ENCODE measurements at places on chromosomes 7 and 10.

DNA sequence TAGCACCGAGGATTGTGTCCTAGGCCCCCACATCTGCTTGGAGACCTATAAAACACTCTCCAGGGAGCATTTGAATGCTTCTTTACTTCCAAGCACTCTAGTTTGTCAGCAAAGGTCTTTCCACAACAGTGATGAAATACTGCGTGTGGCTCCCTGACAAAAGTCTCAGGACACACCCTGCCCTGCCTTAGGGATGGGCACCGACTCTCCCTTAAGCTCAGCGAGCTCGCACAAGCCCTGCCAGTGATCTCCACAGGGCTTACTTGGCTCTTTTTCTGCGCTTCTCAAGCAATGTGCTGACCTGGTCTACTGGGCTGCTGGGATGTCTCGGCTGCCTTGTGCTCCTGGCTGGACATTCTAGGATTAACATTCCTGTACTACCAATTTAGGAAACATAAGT, 84.3 kb upstream of the MPP7 start:
- DNase-seq, result no peak

DNA sequence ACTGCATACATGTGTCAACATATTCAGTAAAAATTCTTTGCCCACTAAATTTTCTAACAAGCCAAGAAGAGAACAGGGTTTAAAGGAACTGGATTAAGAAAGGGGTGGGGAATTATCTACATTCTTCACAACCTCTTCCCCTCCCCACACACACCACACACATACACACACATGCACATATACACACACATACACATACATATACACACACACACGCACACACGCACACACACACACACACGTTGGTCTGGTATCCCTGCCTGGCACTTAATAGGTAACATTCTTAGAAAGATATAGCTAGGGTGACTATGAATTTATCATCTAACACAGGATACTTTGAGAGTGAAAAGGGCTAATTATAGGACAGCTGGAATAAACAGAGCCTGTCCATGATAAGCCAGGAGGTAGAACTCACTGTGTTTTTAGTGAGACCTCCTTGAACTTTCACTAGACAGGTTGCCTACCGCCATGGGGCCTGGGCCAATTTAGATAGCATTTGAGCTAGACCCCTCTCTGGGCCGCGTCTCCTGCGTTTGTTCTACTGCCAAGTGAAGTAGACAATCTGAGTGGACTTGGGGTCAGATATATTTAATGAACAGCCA, 33.1 kb upstream of the EPC1 start:
- DNase-seq, result no peak

- no peak for DNase-seq
These were observed 910.4 kb downstream of the SORCS1 start for GRCh38 chr10:106254071-106254470.

DNA sequence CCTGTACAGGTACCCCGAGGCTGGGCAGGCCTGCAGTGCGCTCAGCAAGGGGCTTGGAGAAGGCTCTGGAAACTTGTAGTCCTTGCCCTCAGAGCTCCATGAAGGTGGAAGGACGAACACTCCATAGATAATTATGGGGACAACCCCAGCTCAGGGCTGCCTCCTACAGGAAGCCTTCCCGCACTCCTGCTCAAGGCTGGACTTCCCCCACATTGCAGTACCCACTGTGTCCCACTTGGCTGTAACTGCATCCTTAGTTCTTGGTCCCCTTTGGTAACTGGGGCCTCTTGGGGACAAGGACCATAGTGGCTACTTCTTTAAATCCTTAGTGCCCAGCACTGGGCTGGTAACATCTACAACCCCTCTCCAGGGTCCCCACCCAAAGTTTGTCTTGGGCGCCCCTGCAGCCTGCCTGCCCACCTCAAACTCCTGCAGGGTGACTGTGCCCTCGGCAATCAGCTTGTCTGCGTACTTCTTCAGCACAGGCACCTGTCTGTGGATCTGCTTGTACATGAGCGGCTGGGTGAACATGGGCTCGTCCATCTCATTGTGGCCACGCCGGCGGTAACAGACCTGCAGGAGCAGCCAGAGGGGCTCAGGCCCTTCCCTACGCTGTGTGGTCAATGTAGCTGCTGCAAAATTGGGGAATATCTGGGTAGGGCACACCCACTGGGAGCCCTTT, 17.1 kb downstream of the OGDHL start:
- DNase-seq, result no peak

GRCh38 chr10:10367264-10367663, 650.4 kb upstream of the CELF2 start:
- DNase-seq, result no peak

DNA sequence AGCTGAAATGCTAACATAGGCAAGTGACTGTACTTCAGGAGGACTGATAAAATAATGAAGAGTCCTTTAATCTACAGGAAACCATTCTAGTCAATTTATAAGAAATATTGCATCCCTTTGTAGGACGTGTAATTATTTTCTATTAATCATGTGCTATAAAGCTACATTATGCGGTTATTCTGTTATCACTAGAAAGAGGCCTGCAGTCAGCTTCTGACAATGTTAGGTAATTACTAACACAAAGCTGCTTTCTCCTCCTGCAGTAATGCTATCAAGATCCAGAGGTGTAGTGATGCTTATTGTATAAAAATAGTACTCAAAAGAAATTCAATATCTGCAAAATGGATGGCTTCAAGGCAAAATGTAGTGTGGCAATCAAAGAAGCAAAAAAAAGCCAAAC, 191.1 kb downstream of the SKAP2 start:
- DNase-seq, result no peak

All from astrocyte of the spinal cord (primary cell).